Vagina (tissue), 2 donors: ENCODE measurements at places on chromosomes 3 and 15. TPM values are rescaled to one million over a fixed set of nuclear protein-coding genes. Genes with fewer than 3 reads are reported as not detected.

The PIK3CB gene
- 31.9 TPM for total RNA-seq

GRCh38 chr3:88291486-88291885 lies 141.7 kb downstream of the C3orf38 start:
- no peaks in the 10 kb centered on the region for H3K27me3 ChIP-seq
- DNase-seq: no peak
- H3K27ac ChIP-seq: no peak overlapping the region

DNA sequence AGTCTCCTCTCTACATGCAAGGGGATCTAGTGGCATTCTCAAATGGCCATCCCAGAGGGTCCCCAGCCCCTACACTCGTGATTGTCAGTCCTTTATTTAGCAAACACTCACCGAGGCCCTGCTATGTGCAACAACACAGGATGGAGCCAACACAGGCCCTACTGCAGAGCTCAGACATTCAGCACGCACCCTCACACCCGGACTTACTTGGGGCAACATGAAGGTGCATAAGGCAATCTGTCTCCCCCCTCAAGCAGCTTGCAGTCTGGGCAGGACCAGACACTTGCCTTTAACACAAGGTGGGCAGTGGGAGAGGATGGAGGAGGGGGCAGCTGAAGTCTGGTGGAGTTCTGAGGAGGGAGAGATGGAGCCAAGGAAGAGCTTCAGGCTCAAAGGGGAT lies 258.4 kb downstream of the XXYLT1 start:
- H3K36me3 ChIP-seq: no peaks in the 10 kb centered on the region
- H3K4me3 ChIP-seq: no peak overlapping the region
- no peaks in the 10 kb centered on the region for H3K4me1 ChIP-seq
- DNase-seq: no peak

DNA sequence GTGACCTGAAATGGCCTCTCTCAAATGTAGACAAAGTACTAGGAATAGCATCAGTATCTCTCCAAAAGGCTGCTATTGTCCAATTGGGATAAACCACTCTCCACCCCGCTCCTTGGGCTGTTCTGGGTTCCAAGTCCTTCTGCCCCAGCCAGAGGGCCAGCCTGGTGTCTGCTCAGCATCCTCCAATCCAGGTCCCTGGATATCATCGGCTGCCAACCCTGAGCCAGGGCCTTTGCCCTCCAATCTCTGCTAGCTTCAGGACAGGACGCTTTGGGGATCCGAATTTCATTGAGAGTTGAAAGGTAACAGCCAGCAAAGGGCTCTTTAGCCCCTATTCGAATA lies 119.3 kb upstream of the ADPGK start:
- no peaks in the 10 kb centered on the region for H3K27me3 ChIP-seq
- DNase-seq: no peak
- H3K36me3 ChIP-seq: no peaks in the 10 kb centered on the region
- peaks cover 14% of the 10 kb centered on the region for H3K4me1 ChIP-seq

The ATP8B4 gene
- 9.8 TPM for total RNA-seq

The GNAT1 gene
- not detected for total RNA-seq

The WDR93 gene
- total RNA-seq: not detected

The SLC12A1 gene
- total RNA-seq: not detected

The GPR87 gene
- total RNA-seq: 12.3 TPM

The PRR20G gene
- total RNA-seq: not detected

The ZDHHC19 gene
- total RNA-seq: not detected

- no peaks in the 10 kb centered on the region for H3K36me3 ChIP-seq
- peaks cover 29% of the 10 kb centered on the region for H3K4me1 ChIP-seq
- no peaks in the 10 kb centered on the region for H3K27me3 ChIP-seq
- H3K27ac ChIP-seq: peak overlapping the region; percentile 63
Observed at GRCh38 chr3:129211345-129211744, 27.6 kb upstream of the CNBP start.
